ENCODE measurements at places on chromosomes 3 and 15. TPM values are rescaled to one million over a fixed set of nuclear protein-coding genes. Genes with fewer than 3 reads are reported as not detected.

GRCh38 chr3:169790687-169791429 is 17.7 kb downstream of the MYNN start:
- H3K4me3 ChIP-seq = no peak overlapping the region
- no peak for DNase-seq
- H3K27me3 ChIP-seq = no peaks in the 10 kb centered on the region
- H3K27ac ChIP-seq = no peak overlapping the region

DNA sequence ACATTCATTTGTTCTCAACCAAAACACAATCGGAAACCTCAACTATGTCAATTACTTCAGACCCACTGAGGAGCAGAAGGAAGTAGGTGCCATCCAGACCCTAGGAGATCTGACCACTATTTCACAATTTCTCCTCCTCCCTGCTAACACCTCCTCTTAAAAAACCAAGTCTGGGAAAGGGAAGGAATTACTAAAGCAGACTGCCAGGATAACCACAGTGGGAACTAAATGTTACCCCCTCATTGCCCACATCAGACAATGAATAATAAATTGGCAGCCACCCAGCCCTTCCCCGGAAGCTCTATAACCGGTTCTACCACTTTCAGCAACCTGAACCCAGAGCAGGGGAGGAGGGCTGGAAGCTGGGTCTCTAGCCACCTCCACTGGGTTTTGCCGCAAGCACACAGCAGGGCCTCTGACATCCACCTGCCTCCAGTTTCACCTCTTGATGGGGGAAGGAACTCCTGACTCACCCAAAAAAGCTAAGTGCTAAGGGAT is 17.6 kb downstream of the C15orf62 start:
- H3K4me1 ChIP-seq = peaks cover 22% of the 10 kb centered on the region
- no peak for DNase-seq
- no peak overlapping the region for H3K4me3 ChIP-seq
- peak overlapping the region; percentile 59 for H3K27ac ChIP-seq
- H3K36me3 ChIP-seq = peaks cover 7% of the 10 kb centered on the region

GRCh38 chr3:50123394-50124051 is 31.6 kb upstream of the SEMA3F start:
- no peak overlapping the region for H3K27ac ChIP-seq
- peaks cover 19% of the 10 kb centered on the region for H3K36me3 ChIP-seq
- peak; percentile 80 for DNase-seq
- H3K4me1 ChIP-seq = peaks cover 5% of the 10 kb centered on the region
- H3K27me3 ChIP-seq = no peaks in the 10 kb centered on the region
- H3K4me3 ChIP-seq = no peak overlapping the region

DNA sequence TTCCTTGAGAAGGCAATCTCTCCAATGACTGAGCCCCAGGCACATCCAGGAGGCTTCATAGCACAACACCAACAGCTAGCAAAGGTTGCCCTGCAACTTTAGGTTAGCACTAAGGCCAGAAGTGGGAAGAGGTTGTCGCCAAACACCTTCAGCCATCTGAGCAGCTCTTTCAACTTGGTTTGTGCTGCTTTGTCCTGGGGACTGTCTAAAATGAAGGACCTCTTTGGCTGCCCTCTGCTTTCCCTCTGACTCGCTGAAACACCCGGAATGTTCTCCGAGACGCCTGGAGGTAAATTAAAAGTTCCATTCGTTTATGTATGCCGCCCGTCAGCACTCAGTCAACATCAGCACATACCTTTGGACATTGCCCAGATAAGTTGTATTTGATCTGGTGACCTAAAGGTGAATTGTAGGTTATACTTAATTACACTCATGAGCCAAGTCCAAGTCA is 121.2 kb upstream of the NR2F2 start:
- H3K4me1 ChIP-seq = no peaks in the 10 kb centered on the region
- no peak overlapping the region for H3K27ac ChIP-seq
- H3K4me3 ChIP-seq = no peak overlapping the region
- no peak for DNase-seq
- H3K36me3 ChIP-seq = no peaks in the 10 kb centered on the region

DNA sequence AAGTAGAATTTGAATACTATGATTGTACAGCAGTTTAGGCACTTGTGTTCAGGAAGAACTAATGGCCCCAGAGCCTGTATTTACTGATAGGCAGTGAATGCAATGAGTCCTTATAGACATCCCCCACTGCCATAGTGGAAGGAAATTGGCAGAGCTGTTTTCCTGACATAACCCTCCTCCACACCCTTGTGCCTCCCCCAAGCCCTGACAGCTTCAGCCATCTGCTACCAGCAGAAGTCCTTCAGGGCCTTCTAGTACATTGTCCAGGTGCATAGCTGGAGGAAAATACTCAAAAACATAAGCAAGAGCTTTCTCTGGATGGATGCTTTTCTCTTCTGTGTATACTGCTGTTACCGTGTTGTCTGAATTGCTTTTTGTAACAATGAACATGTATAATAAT is 20.6 kb downstream of the ARHGAP31 start:
- no peak overlapping the region for H3K27ac ChIP-seq
- H3K4me3 ChIP-seq = no peak overlapping the region
- no peak for DNase-seq
- H3K27me3 ChIP-seq = no peaks in the 10 kb centered on the region

Gene DPPA4
- not detected for total RNA-seq

- H3K27me3 ChIP-seq = no peaks in the 10 kb centered on the region
- H3K36me3 ChIP-seq = no peaks in the 10 kb centered on the region
- H3K27ac ChIP-seq = no peak overlapping the region
- DNase-seq = no peak
Measured at GRCh38 chr3:177410730-177411129, 213.4 kb upstream of the TBL1XR1 start.

GRCh38 chr3:55000546-55000945 is 72.7 kb upstream of the LRTM1 start:
- H3K4me3 ChIP-seq = no peak overlapping the region
- H3K36me3 ChIP-seq = no peaks in the 10 kb centered on the region
- DNase-seq = peak; percentile 84
- H3K4me1 ChIP-seq = peaks cover 24% of the 10 kb centered on the region
- H3K27ac ChIP-seq = no peak overlapping the region

DNA sequence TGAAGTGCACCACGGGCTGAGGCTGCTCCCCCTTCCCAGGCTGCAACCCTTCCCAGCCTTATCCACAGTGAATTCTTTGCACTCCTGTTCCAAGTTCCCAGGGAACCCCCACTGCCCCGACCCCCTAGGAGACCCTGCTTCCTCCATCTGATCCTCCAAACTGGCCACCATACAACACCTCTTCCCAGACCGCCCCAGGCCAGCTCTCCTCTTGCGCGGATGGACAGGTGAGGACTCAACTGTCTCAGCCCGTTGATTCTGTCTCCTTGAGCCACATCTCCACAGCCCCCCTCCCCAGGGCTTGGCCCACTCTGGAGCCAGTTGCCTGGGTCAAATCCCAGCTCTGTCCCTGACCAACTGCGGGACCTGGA is 21.7 kb downstream of the GRIP2 start:
- H3K27me3 ChIP-seq = no peaks in the 10 kb centered on the region
- no peak overlapping the region for H3K4me3 ChIP-seq
- no peaks in the 10 kb centered on the region for H3K36me3 ChIP-seq
- no peak for DNase-seq

DNA sequence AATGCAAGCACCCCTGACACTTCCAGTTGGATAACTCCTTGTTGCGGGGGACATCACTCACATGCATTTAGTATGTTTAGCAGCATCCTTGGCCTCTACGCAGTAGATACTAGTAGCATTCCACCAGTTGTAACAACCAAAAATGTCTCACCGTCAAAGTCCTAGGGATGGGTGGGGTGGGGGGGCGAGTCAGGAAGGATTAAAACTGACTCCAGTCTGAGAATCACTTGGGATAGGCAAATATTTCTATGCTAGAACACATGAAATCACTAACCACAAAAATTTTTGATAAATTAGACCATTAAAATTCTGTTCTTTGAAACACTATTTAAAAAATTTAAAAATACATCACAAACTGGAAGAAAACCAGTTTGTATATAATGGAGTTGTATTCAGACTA is 18.0 kb downstream of the ICE2 start:
- no peaks in the 10 kb centered on the region for H3K27me3 ChIP-seq
- peaks cover 14% of the 10 kb centered on the region for H3K4me1 ChIP-seq
- H3K4me3 ChIP-seq = no peak overlapping the region
- H3K36me3 ChIP-seq = no peaks in the 10 kb centered on the region

Gene CHDH
- 0.88 TPM for total RNA-seq

- peaks cover 5% of the 10 kb centered on the region for H3K4me1 ChIP-seq
- no peak overlapping the region for H3K4me3 ChIP-seq
- no peaks in the 10 kb centered on the region for H3K27me3 ChIP-seq
- H3K36me3 ChIP-seq = no peaks in the 10 kb centered on the region
- DNase-seq = no peak
Measured at GRCh38 chr3:55827786-55828185, 340.7 kb upstream of the WNT5A start.

GRCh38 chr15:95134431-95135110 is 903.2 kb downstream of the MCTP2 start:
- no peaks in the 10 kb centered on the region for H3K36me3 ChIP-seq
- no peaks in the 10 kb centered on the region for H3K27me3 ChIP-seq
- no peak overlapping the region for H3K27ac ChIP-seq
- no peak overlapping the region for H3K4me3 ChIP-seq
- no peaks in the 10 kb centered on the region for H3K4me1 ChIP-seq

DNA sequence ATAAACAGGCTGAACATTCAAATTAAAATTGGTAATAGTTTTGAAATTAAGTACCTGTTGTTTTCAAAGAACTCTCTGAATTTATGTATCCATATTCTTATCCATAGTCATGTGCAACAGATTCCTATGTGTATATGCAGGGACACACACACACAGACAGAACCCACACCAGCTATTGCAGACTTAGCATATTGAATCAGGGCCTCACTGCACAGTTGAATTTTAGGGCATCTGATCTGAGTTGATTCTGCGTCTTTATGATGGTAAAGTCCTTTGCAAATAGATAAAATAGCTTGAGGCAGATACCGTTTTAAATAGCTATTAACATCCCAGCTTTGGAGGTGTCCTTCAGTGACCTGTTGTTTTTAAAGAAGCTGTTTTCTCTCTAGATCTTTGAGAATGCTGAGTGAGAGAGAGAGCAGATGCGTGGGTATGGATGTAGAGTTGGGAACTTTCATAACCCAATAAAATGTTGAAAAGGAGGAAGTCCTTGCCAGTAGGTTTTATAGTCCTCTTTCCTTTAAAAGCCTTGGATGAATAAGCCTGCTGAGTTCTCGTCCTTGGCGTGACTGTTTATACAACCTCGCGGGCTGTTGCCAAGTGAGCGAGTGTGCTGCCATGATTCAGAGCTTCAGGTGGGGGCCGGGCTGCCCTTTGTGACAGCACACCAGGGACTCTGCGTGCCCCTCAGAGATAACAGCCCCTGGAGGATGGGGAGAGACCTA is 18.3 kb downstream of the MYZAP start:
- H3K4me3 ChIP-seq = no peak overlapping the region
- H3K27me3 ChIP-seq = peaks cover 7% of the 10 kb centered on the region
- DNase-seq = peak; percentile 79
- no peaks in the 10 kb centered on the region for H3K36me3 ChIP-seq
- H3K27ac ChIP-seq = peak overlapping the region; percentile 25

Gene TTLL13
- under 0.01 TPM for total RNA-seq

GRCh38 chr3:87167628-87168456 is 59.3 kb upstream of the CHMP2B start:
- H3K36me3 ChIP-seq = no peaks in the 10 kb centered on the region
- H3K27me3 ChIP-seq = no peaks in the 10 kb centered on the region
- H3K4me3 ChIP-seq = peak overlapping the region; percentile 56
- no peak overlapping the region for H3K27ac ChIP-seq
- H3K4me1 ChIP-seq = no peaks in the 10 kb centered on the region
- no peak for DNase-seq

GRCh38 chr3:11661052-11661656 is 17.4 kb upstream of the VGLL4 start:
- DNase-seq = no peak
- no peaks in the 10 kb centered on the region for H3K27me3 ChIP-seq
- H3K4me1 ChIP-seq = peaks cover 6% of the 10 kb centered on the region
- no peak overlapping the region for H3K4me3 ChIP-seq
- no peak overlapping the region for H3K27ac ChIP-seq

GRCh38 chr3:157029365-157029790 is 130.6 kb downstream of the CCNL1 start:
- H3K27ac ChIP-seq = no peak overlapping the region
- no peaks in the 10 kb centered on the region for H3K36me3 ChIP-seq
- no peaks in the 10 kb centered on the region for H3K4me1 ChIP-seq
- no peak overlapping the region for H3K4me3 ChIP-seq
- H3K27me3 ChIP-seq = no peaks in the 10 kb centered on the region

GRCh38 chr3:194245975-194246561 is 105.1 kb downstream of the CPN2 start:
- H3K4me3 ChIP-seq = no peak overlapping the region
- H3K27ac ChIP-seq = no peak overlapping the region
- H3K4me1 ChIP-seq = no peaks in the 10 kb centered on the region

DNA sequence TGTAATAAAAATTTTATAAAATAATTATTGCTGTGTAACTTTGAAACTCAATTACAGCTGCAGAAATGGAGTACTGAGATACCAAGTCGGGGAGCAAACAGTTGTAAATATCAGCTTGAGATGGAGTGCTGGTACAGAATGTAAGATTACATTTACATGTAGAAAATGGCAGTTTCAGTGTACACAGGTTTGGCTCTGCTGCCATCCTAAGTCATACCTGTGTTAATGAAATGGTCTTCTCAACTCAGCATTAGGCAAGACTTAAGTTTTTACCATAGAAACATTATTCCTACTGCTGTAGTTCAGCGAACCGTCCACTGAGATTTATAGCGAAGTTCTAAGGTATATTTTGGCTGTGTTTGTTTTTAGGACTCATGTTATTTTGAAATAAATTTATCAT is 110.1 kb upstream of the TBL1XR1 start:
- no peak overlapping the region for H3K4me3 ChIP-seq
- H3K27me3 ChIP-seq = no peaks in the 10 kb centered on the region
- no peak overlapping the region for H3K27ac ChIP-seq
- H3K36me3 ChIP-seq = no peaks in the 10 kb centered on the region

GRCh38 chr15:38853608-38854007 is 289.0 kb upstream of the RASGRP1 start:
- no peak overlapping the region for H3K27ac ChIP-seq
- H3K4me3 ChIP-seq = no peak overlapping the region
- H3K4me1 ChIP-seq = peaks cover 3% of the 10 kb centered on the region
- no peaks in the 10 kb centered on the region for H3K27me3 ChIP-seq

Gene TNFAIP8L3
- total RNA-seq = 11.2 TPM

DNA sequence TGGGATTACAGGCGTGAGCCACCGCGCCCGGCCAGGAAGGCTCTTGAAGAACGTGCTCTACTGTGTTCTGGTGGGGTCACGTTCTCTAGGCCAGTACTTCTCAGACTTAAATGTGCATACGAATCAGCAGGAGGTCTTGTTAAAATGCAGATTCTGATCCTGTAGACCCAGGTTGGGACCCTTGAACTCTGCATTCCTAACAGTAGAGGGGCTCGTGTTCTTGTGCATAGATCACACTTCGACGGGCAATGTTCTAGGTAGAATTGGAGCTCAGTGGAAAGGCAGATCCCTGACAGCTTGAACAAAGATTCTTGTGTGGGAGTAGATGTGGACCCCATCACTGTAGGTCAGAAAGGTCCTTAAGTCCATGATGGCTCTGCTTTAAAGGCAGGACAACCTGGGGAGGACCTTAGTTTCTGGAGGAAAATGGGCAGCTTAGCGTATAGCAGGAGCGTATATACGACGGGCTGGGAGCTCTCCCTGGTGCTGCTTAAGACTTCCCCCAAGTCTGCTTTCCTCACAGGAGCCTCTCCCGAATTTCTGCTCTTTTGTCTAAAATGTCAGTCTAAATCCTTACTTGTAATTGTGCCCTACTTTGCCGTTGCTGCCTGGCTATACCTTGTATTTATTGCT is 16.9 kb upstream of the FAM81A start:
- no peak overlapping the region for H3K4me3 ChIP-seq
- DNase-seq = no peak
- no peaks in the 10 kb centered on the region for H3K36me3 ChIP-seq
- no peaks in the 10 kb centered on the region for H3K4me1 ChIP-seq
- peaks cover 22% of the 10 kb centered on the region for H3K27me3 ChIP-seq
